ENCODE measurements at places on chromosomes 2 and 18. TPM values are rescaled to one million over a fixed set of nuclear protein-coding genes. Genes with fewer than 3 reads are reported as not detected.

DNA sequence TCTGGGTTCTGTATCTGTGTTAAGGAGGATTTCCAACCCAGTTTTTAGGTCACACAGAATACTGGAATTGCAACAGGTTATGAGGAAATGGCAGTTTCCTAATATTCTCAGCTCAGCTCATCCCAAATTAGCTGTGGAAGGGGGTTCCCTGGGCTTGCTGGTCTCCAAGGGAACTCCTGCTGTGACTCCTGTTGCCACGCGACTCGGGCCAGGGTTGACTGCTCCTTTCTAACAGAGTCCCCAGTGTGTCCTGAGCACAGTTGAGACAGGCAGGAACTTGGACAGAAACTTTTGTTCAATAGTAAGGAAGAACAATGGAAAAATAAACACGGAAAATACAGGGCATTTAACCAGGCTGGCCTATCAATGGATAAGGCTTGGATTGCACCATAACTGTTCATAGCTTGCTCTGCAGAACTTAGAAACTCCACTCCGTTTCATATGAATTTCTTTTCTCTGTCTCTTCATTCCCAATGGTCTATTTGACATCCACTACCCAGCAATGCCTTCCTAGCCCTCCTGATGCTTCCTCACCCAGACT lies 3.8 kb upstream of the ROCK2 start:
- H3K27me3 ChIP-seq = no peaks in the 10 kb centered on the region
- H3K36me3 ChIP-seq = no peaks in the 10 kb centered on the region
- no peak overlapping the region for H3K27ac ChIP-seq
- H3K4me1 ChIP-seq = peaks cover 2% of the 10 kb centered on the region
- no peak overlapping the region for H3K4me3 ChIP-seq

DNA sequence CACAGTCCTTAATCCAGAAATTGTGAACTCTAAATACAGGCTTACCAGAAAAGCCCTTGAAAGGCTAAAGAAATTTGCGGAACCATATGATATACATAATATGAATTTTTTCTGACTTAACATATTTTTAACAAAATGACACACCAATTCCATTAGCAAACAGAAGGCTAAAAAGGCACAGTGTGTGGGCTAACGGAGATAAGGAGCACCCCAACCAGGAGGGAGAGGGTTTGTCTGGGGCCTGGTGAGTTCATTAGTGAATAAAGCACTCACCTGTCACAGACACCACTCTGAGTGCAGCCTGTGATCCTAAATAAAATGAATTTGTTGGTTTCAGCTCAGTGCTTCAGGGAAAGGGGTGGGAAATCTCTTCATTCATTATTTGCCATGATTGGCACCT lies 2.7 kb upstream of the FECH start:
- H3K27ac ChIP-seq = no peak overlapping the region
- DNase-seq = no peak
- no peaks in the 10 kb centered on the region for H3K36me3 ChIP-seq

DNA sequence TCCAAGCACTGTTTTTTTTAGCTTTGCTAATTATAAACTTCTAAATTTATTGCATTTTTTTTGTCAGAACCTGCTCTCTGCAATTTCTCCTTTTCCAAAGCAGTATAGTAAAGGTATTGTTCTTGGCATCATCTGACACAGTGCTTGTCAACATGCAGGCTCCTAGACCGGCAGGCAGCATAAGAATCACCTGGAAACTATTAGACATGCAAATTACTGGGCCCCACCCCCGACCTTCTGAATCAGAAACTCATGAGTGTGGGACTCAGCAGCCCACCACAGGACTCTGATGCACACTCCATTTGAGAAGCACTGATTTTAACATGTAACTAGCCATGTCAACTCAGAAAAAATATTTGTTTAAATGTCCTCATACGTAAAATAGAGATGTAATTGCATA lies 551.1 kb upstream of the CELF4 start:
- H3K27me3 ChIP-seq = no peaks in the 10 kb centered on the region
- H3K36me3 ChIP-seq = no peaks in the 10 kb centered on the region
- no peak for DNase-seq
- no peak overlapping the region for H3K27ac ChIP-seq
- H3K4me3 ChIP-seq = no peak overlapping the region

- peaks cover 11% of the 10 kb centered on the region for H3K4me1 ChIP-seq
- no peak for DNase-seq
- H3K4me3 ChIP-seq = no peak overlapping the region
- no peak overlapping the region for H3K27ac ChIP-seq
Observed at GRCh38 chr2:101725515-101726192, 28.1 kb downstream of the MAP4K4 start.

DNA sequence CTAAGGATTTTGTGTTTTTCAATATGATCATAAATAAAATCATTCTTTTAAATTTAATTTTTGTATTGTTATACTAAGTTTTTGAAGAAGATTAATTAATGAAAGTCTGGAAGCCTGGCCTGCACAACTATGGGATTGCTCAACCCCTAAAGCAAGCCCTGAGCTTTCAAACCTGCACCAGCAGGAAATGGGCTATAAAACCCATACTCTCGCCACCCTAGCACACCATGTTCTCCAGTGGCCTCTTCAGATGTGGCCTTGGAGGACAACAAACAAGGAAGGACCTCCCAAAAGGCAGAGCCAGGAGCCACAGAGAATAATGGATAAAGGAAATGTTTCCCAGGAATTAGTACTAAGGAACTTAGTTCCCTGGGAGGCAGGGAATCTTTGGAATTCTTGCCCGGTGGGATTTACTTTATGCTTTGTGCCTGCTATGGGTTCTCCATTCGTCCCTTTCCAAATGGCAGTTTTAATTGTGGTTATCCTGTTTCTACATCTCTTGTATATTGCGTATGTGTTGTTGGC lies 212.5 kb downstream of the ZFP36L2 start:
- no peak overlapping the region for H3K27ac ChIP-seq
- DNase-seq = no peak
- peaks cover 7% of the 10 kb centered on the region for H3K4me1 ChIP-seq
- no peaks in the 10 kb centered on the region for H3K36me3 ChIP-seq
- H3K27me3 ChIP-seq = no peaks in the 10 kb centered on the region

GRCh38 chr2:62177392-62178049 lies 18.4 kb upstream of the B3GNT2 start:
- no peak overlapping the region for H3K27ac ChIP-seq
- H3K4me1 ChIP-seq = no peaks in the 10 kb centered on the region
- H3K36me3 ChIP-seq = no peaks in the 10 kb centered on the region
- DNase-seq = no peak
- H3K4me3 ChIP-seq = no peak overlapping the region
- no peaks in the 10 kb centered on the region for H3K27me3 ChIP-seq

DNA sequence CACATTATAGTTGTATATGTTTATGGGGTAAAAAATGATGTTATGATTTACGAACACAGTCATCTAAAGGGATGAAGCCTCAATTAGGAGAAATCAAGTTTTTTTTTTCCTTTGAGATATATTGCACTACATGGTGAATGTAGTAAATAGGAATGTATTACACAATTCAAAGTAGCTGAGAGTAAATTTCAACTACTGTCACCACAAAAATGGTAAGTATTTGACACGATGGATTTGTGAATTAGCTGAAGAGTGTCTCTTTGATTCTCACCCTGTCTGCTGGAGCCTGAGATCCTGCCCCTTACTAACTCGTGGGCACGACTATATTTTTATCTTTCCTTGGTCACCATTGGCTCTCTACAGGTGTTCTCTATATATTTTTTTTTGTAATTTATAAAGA lies 540.4 kb upstream of the DSEL start:
- no peaks in the 10 kb centered on the region for H3K36me3 ChIP-seq
- no peaks in the 10 kb centered on the region for H3K4me1 ChIP-seq
- no peak overlapping the region for H3K27ac ChIP-seq
- H3K27me3 ChIP-seq = no peaks in the 10 kb centered on the region

DNA sequence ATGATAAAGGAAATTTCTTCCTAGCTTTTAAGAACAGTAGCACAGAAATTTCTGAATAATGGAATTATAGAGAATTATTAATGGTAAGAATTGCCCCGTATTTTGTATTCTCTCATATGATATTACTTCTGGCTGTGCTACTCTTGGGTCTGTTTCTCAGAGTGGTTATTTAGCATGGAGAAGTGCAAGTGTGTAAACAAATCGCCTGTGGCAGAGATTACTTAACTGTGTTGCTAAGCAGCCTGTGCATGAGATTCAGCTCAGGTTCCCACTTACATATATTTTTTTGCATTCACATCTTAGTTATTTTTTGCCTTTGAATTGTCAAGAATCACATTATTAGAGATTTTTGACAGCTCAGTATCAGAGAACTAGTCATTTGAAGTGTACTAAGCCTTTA lies 80.1 kb upstream of the NFATC1 start:
- H3K4me1 ChIP-seq = no peaks in the 10 kb centered on the region
- no peaks in the 10 kb centered on the region for H3K36me3 ChIP-seq
- no peak overlapping the region for H3K4me3 ChIP-seq
- H3K27ac ChIP-seq = no peak overlapping the region

DNA sequence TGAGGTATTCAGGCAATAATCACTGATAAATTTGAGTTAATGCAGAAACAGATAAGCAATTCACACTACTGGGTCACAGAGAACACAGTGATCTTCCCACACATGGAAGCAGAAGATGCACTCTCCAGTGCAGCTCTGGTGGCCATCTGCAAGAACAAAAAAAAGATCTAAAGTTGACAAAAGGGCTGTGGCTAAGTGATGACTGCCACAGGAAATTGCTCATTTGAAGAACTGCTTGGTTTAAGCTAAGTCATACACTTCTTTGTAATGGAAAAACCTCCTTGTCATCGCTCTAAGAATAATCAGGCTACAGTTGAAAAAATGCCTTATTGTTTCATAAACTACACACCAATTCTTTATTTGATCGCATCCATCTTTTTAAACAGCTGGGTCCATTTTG lies 115.1 kb downstream of the DTNB start:
- no peak overlapping the region for H3K4me3 ChIP-seq
- DNase-seq = no peak
- H3K27ac ChIP-seq = no peak overlapping the region

DNA sequence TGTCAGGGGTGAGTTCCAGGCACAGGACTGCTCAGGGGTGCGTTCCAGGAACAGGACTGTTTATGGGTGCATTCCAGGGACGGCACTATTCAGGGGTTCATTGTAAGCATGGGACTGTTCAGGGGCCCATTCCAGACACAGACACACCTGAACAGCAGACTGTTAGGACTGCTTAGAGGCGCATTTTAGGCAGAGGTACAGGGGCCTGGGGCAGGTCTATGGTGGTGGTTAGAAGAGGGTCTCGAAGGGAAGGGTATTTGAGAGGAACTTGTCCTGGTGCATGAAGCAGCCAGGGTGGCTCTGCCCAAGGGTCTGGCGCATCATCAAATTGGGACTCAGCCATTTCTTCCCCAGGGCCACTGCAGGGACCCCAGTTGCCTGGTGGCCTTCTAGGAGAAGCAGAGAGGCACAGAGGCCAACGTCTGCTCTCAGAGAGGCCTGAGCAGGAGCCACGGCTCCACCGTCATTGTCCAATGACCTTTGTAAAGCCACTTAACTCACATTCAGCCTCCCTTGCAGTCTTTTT lies 14.8 kb upstream of the MLPH start:
- DNase-seq = peak; percentile 16
- no peak overlapping the region for H3K4me3 ChIP-seq
- H3K27ac ChIP-seq = no peak overlapping the region

DNA sequence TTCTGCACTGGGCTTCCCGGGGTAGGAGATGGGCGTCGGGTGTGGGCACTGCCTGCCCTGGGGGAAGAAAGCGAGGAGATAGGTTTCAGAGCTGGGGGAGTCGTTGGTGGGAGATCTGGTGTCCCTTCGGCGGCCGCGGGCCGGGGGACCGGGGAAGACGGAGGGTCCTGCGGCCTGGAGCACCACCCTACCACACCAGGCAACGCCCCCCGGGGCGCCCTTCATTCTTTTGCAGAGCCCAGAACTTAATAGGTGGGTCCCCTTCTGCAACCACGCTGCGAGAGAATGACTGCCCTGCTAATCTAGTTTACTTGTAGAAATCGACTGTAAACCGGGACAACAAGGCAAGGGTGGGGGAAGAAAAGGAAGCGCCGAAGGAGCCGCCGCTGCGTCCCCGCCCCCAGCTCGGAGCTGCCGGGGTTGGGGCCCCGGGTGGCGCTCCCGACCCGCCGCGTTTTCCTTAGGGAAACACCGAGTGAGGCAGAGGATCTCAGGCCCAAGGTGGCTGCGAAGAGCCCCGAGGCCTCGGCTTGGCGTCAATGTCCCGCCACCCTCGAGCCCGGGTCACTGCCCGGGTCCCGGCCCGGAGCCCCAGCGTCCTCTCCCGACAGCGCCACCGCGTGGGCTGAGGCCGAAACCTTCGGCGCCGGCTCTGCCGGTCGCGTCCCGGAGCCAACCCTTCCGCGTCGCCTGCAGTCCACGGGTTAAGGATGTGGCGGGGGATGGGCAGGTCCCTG lies 5.4 kb upstream of the SATB2 start:
- peaks cover 3% of the 10 kb centered on the region for H3K27me3 ChIP-seq
- no peak overlapping the region for H3K27ac ChIP-seq
- H3K36me3 ChIP-seq = no peaks in the 10 kb centered on the region
- H3K4me3 ChIP-seq = peak overlapping the region; percentile 36
- H3K4me1 ChIP-seq = peaks cover 9% of the 10 kb centered on the region
- DNase-seq = no peak

DNA sequence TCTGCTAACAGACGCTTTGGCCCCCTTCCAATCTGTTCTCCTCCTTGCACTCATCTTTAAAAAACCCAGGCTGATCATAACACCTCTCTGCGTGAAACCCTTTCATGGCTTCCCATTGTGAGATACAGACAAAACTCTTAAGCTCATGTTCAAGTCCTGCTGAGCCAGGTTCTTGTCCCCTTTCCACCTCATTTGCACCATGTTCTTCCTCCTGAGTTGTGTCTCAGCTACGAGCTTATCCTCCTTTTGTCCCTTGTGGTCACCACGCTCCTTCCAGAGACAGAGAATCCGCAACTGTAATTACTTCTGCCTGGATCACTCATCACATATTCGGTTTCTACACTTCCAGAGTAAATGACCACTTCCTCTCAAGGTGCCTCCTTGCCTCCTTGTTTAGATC lies 238.8 kb downstream of the ACTR3 start:
- H3K36me3 ChIP-seq = no peaks in the 10 kb centered on the region
- no peak overlapping the region for H3K27ac ChIP-seq
- DNase-seq = no peak
- H3K4me3 ChIP-seq = no peak overlapping the region

The LAMA3 gene
- total RNA-seq = 20.5 TPM

The SPHKAP gene
- total RNA-seq = 3.0 TPM

Measured in ovary (tissue), 10 donors.